ENCODE measurements at places on chromosomes 6 and 20.

- DNase-seq, result no peak
These were observed 175.9 kb upstream of the AFDN start for GRCh38 chr6:167650730-167651317.

- DNase-seq, result no peak
These were observed 243.9 kb downstream of the TAF4 start for GRCh38 chr20:61821735-61822134.

- no peak for DNase-seq
These were observed 12.7 kb downstream of the STXBP5 start for GRCh38 chr6:147216915-147217314.

GRCh38 chr20:31617432-31618104 lies 12.5 kb downstream of the ID1 start:
- DNase-seq, result no peak

- DNase-seq, result no peak
These were observed 51.9 kb downstream of the APCDD1L start for GRCh38 chr20:58463256-58463655.

DNA sequence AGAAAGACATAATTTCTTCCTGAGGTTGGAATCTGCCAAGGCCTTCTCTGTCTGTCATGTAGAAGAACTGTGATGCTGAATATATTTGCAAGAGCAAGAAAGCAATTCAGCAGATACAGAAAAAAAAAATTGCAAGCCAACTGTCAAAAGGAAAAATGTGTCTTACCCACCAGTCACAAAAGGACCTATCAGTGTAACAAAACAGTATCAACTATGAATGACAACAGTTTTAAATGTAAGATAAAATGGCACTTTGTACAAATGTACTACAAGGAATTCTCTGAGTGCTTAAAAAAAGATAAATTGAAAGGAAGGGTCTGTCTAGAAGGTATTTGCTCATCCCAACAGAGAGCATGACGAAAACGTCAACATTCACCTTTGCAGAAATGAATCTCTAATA lies 185.3 kb upstream of the TFAP2D start:
- DNase-seq, result no peak

DNA sequence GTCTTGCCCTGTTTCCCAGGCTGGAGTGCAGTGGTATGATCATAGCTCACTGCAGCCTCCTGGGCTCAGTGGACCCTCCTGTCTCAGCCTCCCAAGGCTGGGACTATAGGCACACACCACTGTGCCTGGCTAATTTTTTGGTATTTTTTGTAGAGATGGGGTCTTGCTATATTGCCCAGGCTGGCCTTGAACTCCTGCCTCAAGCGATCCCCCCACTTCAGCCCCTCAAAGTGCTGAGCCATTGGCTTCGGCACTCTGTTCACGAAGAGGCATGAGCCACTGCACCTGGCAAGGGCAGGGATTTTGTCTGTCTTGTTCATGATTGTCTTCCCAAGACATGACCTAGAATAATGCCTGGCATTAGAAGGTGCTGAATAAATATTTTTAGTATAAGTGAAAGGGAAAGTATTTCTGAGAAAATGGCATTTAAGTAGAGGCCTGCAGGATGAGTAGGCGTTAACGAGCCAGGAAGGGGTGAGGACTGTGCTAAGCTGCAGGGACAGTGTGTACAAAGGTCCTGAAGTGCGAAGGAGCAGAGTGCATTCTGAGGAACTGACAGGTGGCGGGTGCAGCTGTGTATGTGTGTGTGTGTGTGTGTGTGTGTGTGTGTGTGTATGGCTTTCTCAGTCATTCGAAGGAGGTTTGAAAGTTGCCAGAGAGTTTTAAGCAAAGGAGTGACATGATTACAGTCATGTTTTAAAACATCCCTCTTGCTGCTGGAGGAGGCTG lies 43.0 kb downstream of the VEGFA start:
- no peak for DNase-seq

- DNase-seq, result no peak
These were observed 6.2 kb downstream of the FOXC1 start for GRCh38 chr6:1615853-1616420.

GRCh38 chr6:133973109-133973971 lies 20.3 kb downstream of the TBPL1 start:
- DNase-seq, result no peak

DNA sequence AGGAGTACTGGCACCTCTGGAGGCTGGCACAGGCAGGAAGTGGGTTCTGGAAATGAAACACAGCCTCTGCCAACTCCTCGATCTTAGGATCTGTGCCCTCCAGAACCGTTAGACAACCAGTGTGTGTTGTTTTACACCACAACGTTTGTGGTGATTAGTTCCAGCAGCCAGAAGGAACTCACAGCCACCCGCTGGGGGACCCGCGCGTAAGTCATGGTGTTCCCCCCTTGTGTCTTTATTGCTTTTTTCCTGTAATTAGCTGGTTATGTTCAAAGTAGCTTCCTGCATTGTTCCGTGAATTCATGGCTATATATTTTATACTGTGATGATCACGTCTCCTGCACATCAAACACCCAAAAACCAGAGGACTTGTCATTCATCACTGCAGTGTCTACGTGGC lies 117.4 kb downstream of the RNASET2 start:
- DNase-seq, result no peak

DNA sequence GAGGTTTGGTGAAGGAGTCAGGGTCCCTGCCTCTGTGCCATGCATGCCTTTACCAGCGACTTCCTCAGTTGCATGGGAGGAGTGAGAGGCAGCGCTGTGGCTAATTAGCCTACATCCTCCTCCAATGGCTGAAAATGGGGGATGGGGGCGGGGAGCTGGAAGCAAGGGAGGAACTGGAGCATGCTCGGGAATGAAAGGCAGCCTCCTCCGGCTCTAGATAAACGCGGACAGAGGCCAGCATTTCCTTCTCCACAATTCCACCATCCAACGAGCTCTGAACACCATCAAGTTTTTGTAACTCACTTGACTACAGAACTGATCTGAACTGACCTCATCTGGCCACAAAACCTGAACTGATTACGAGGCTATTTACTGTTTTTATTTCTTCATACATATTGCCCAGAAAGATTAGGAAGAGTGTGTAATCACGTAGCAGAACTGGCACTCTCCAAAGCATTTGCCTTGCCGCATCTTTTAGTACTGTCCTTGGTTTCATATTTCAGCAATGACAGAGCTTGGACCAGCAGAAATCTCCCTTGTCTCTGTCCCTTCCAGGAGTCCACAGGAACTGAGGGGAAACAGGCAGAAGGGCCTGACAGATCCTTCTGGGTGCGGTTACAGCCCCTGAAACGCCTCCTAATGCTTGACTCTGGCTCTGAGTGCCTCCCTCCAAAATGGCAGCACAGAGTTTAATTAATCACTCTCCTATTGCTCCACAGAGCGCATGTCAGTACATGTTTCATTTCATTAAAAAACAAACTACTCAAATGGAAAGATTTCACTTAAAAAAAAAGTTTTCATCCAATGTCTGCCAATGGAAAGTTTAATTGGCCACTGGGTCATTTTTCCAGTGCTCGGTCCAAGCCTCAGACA lies 58.2 kb upstream of the TRAF3IP2 start:
- DNase-seq, result no peak

GRCh38 chr6:75414445-75415021 lies 79.1 kb downstream of the FILIP1 start:
- DNase-seq, result no peak
